ENCODE measurements at places on chromosomes 1 and 21.

DNA sequence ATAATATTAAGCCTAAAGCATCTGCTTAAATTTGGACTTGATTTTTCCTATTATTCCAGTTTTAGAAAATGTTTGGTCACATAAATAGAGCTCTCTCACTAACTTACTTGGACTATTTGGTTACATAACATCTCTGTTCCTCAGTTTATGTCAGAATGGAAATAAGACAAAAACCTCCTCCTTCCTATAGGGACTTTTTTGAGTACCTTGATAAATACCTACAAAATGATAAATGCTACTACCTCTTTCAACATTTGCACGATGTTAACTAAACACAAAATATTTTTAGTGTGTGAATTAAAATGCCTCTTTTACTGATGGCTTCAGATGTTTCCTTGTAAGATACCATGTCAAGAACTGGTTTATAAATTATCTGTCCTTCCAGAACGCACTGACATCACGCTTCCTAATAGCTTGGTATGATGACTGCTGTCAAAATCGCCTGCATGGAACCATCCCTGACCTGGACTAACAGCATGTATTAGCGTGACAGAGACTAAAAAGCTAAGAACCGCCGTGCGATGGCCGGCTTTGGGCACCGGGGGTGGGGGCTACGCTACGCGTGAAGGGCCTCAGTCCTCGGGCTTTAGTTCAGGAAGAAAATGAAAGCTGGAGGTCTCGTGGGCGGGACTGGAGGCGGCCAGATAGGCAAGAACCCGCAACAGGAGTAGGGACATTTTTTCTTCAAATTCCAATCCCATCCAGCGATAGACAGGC, 133.2 kb upstream of the BARHL2 start:
- DNase-seq: no peak

DNA sequence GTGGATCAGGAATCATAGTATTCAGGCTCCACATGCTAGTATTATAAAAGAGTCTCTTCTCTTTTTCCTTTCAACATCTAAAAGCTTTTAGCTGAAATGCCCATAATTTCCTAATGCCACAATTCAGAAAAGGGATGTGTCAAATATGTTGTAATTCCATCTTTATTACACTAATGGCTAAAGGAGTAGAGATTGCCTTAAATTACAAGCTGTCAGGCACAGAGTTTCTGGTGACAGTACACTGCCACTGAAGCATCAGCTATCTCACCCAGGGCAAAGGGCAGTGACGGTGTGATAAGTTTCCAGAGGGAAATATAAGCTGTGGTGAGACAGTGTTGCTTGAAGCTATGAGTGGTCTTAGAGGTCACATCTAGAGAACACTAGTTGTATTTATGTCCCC, 581.1 kb downstream of the KCNT2 start:
- no peak for DNase-seq

DNA sequence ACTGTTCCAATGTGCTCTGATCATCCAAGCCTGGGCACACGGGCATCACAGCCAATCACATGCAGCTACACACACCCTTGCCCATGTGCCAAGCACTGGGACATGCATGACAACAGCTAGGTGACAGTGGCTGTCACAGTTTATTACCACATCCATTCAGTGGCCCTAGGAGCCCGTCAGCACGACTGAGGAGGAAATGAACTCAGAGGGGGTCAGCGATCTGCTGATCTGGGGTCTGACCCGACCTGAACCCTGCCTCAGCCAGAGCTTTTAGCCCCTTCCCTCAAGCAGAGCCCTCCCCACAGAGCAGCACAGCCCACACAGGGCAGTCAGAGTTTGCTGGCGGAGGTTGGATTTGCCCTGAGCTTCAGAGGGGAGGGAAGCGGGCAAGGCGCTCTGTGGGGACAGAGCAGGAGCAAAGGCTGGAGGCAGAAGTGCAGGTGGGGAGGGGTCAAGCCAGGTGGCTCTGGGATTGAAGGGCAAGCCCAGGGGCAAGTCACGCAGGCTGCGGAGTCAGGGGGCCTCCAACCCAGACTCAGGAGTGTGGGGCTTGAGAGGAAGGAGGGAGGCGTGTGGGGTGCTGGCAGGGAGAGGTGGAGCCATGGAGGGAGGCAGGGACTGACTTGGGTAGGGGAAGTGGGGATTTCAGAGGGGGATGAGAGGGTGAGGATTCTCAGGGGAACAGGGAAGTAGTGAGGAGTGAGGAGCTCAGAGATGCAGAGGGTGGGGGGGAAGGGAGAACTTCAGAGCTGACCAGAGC, 10.4 kb downstream of the SH3BGRL3 start:
- DNase-seq: no peak

- no peak for DNase-seq
These were observed 42.9 kb upstream of the TDRD10 start for GRCh38 chr1:154459080-154459479.

DNA sequence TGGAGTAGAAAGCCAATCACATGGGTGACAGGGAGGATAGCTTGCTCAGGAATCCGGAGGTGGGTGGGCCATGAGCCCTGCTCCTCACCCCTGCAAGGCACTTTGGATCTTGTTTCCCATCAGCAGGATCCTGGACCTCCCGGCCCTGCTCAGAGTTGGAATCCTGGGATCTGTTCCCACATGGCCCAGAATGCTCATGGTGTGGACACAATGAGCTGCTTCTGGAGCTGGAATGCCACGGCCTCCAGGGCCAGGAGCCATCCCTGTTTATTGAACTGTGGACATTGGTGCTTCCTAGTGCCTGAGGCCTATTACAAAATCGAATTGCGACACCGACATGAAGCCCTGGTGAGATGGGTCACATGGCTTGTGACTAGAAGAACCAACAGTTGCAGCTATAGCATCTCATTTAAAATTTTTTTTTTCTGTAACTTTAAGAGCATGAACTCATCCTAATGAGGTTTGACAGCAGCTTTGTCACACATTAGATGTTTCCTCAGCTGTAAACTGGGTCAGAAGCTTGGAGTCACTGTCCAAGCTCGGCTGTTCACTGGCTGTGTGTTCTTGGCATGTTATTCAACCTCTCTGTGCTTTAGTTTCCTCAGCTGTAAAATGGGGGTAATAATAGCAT, 40.4 kb upstream of the GOLT1A start:
- no peak for DNase-seq

DNA sequence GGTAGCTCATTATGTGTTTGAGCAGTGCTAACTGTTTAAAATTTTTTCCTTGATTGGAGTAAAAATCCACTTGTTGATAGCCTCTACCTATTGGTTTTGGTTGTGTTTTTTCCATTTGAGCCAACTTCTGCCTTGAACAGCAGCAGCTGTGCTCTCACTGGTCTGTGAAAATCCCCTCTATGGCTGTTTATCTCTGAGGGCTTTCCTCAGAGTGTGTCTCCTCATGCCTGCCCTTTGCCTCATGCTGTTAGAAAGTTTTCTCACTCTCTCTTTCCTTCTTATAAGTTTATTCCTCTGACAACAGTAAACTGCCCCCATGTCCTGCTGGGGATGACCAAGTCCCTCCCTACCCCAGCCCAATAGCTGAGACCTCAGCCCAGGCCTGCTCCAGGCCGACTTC, 14.1 kb downstream of the REG4 start:
- no peak for DNase-seq

- no peak for DNase-seq
These were observed 82.6 kb downstream of the ATF6 start for GRCh38 chr1:161848676-161849075.

DNA sequence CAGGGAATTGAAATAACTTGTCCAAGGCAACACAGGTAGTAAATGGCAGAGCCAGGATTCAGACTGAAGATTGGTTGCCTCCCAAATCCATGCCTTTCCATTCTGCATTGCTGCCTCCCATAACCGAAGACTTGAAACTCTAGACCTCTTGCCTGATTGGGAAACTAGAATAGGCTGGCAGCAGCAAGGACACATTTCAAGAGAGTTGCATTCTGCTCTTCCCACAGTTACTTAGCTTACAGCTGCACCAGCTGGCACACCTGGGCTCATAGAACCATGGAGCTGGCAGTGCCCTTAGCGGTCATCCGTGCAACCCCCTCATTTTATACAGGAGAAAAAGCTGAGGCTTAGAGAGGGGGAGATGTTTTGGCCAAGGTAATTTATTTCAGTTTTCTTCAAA, 8.0 kb downstream of the TRNAU1AP start:
- DNase-seq: no peak

DNA sequence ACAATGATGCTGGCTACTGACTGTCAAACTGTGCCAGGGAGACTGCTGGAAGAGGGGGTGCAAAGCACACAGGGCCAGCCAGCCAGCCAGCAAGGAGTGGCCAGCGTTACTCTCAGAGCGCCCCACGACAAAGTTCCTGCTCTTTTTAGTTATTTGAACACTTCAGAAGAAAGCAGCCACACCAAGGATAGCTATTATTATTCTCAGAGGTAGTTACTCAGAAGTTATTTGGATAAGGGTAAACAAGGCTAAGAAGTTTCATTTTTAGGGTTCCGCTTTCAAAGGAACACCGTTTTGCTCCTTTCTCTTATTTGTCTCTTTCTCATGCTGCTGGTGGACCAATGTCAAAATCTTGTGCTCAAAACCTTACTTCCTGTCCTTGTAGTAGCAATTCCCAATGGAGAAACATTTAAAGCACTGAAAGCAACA, 59.9 kb downstream of the VANGL2 start:
- no peak for DNase-seq

DNA sequence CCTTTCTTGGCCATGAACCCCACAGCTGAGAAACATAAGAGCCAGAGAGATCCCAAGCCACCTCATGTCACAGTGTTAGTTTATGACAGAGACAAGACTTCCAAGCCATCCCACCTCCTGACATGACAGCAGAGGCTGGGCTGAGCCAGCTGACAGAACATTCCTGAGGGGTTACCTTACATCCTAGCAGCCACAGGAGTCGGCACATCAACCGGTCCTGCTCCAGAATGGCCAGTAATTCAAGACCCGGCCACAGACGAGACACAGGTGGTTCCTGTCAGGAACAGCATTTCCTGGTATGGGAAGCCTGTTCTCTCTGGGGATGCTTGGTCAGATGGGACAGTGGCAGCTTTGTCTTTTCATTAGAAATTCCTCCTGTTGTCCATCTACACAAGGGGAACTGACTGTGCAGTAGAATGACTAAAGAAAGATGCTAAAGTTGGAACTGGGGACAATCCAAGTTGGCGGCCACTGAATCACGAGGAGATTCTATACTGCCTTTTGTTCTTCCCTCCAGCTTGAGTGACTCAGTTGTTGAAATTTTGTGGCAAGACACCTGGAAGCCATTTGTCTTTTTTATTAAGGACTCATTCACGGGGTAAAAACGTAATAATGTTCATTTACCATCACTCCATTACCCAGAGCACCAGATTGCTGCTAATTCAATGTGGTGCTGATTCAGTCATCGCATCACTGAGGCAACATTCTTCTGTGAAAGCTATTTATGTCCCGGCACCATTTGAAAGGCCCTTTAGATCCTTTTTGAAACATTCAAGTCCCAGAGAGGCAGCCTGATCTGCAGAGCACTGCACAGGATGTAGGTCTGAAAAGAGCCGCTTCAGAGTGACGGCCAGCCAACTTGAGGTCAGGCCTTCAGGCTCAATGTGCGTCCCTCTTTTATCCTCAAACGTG, 37.2 kb upstream of the NPL start:
- DNase-seq: no peak

DNA sequence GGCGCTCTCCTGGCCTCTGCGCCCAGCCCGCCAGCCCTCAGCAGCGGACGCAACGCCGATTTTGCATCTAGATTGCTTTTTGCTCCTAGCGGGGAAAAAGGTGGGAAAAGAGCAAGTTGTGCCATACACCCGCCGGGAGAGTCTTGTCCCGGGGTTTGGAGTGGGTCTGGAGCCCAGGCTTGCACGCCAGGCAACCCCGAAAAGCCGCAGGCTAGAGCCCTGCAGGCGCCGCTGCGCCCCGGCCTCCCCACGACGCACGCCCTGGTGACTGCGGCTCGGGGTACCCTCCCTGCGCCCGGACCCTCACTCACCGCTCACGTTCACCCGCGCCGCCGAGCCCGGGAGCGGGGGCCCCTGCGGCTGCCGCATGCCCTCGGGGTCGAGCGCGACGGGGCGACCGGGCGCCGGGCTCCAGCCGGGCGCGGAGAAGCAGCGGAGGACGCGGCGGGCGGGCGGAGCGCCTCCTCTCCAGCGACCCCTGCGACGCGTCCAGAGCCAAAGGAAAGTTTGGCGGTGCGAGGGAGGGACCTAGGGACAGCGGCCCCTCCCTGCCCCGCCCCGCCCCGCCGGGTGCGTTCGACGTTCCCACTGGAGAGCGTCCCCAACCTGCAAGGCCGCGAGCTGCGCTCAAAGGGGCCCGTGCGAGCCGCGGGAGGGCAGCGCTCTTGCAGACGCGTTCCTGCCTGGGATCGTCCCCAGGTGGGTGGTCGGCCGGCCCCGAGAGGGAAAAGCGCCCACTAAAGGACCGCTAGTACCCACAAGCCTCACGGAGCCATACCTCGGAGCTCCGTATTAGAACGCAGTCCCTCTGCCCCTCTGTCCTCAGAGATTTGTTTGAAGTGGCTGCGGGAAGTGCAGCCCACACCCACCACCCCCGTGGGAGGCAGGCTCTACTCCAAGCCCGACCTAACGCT, at the start of gene LPAR3:
Gene LPAR3, minus strand, starts transcription at position 502 of the 914 bp plus-strand sequence. CDS start 27,086 bp downstream, outside the sequence.
- DNase-seq: peak; percentile 9

DNA sequence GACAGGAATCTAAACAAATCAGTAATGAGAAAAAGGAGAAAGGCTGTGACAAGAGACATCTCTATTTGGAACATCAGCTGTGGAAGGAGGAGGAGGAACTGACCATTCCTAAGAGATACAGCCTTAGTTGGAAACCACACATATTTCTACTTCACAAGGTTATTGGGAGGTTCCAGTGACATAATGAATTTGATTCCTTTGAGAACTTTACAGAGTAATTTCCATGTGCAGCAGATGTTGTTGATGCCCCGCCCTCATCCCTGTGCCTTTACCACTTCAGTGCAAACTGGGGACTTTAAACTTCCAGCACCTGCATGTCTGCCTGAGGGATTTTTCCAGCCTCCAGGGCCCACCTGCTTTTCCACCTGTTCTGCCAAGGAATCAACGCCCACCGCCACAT, 9.3 kb upstream of the ST6GALNAC5 start:
- DNase-seq: no peak

GRCh38 chr1:149997585-149998262, 12.8 kb downstream of the OTUD7B start:
- no peak for DNase-seq

GRCh38 chr1:4214826-4215225, 314.8 kb upstream of the C1orf174 start:
- DNase-seq: no peak

- no peak for DNase-seq
These were observed 213.7 kb downstream of the KCNH1 start for GRCh38 chr1:210920258-210920657.

DNA sequence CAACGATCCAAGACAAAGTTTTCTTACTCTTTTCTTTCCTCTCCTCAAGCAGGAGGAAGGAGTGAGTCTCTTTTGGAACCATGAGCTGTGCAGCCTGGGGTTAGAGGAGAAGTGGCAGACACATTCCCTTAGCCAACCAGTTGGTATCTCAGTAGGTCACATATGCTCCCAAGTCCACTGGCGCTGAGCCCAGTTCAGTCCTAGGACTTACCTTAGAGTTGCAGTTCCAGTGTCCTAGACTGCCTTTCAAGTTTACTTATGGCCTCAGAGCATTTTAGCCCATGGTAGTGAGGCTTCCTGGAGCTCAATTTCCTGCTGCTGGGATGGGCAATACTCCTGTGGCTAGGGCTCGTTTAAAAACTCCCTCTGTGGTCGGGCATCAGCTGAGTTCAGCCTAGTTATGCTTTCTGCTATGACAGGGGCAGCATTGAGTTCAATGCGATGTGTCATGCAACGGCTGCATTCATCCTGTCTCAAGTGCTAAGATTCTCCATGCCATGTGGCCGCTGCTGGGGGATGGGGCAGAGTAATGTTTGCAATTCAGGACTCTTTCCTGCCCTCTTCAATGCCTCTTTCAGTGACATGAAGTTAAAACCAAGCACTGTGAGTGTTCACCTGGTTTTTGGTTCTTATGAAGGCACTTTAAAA, 103.8 kb downstream of the LRRC7 start:
- DNase-seq: no peak
